ENCODE measurements at places on chromosomes 16 and 17.

- DNase-seq, result no peak
Observed at GRCh38 chr16:28924399-28924761, 658 bp downstream of the RABEP2 start.

DNA sequence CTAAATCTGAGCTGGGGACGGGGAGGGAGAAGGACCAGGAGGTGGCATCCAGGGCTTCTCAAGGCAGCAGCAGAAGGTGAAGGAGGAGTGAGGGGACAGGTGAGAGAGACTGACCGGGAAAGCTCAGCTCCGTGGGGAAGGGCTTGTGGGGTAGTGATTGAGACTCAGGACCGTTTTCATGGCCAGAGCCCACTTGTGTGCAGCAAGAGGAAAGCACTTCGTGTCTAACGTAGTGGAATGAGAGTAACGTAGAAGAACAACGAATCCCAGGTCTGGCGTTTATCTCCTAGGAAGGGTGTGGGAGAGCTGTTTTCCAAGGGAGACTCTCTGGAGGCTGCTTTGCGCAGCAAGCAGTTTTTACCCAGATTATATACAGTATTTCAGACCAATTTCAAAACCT, 1.3 kb upstream of the CDH3 start:
- no peak for DNase-seq

DNA sequence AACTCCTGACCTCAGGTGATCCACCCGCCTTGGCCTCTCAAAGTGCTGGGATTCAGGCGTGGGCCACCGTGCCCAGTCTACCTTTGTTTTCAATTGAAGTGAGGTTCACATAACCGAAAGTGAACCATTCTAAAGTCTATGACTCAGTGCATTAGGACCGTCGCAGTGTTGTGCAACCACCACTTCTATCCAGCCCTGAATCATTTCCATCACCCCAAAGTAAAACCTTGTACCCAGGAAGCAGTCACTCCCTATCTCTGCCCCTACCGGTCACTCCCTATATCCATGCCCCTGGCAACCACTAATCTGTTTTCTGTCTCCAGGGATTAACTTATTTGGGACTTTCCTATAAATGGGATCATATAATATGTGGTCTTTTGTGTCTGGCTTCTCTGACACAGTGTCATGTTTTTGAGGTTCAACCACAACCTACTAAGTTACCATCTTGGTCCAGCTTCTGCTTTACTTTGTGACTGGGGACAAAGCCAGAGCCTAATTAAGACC, 28.3 kb upstream of the CDC42EP4 start:
- peak; percentile 86 for DNase-seq

GRCh38 chr16:86798247-86799041, 220.1 kb downstream of the FOXL1 start:
- DNase-seq, result no peak

- no peak for DNase-seq
Observed at GRCh38 chr17:1447052-1447451, 9.0 kb downstream of the CRK start.

DNA sequence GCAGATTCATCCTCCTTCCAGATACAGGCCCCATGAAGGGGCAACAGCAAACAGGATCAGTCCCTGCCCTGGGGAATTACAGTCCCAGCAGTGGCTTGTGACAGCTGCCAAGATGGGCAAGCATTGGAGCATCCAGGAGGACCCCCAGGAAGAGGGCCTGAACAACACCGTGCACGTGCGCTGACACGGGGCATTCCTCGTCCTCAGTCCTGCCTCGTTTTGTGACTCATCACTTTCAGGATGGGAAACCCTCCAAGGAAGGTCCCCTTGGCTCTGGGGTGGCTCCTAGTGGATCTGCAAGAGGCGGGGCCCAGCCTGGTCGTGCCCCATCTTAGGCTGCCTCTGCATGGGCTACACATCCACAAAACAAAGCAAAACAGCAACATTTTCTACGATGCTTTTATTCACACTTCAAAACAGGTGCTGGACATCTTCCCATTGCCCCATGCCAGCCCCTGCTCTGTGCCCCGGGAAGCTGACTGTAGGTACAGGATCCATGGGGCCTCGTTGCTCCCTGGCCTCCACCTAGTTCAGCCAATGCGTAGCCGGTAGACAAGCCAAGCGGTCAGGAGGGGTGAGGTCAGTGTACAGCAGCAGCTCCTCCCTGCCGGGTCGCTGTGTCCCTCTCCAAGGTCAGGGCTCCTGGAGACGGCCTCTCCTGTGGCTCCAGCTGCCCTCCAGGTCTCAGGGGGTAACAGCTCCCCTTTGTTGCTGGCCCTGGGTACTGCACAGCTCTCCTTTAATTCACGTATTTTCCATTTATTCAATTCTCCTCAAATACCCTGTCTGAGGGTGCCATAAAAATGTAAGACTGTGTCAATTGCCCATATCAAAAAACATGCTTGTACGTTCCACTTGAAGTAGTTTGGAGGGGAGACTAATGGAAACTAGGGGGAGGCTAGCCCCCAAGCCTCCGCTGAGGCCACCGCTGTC, 32.2 kb downstream of the ACTG1 start:
- no peak for DNase-seq

DNA sequence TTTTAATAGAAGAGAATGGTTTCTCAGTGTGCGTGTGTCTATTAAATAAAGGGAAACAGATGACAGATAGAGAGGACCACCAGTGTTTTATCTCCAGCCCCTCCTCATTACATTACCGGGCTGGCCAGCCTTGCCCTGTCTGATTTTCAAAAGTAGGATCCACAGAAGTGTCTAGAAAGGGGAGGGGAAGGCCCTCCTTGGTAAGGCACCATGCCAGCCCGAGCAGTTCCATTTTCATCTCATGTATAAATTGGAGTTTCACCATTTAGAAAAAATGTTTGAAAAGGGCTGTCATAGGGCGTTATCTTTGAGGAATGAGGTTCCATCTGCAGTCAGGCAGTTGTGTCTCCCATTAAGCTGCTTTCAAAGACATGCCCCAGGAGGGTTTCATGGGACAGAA, 96.7 kb downstream of the SOCS1 start:
- no peak for DNase-seq

DNA sequence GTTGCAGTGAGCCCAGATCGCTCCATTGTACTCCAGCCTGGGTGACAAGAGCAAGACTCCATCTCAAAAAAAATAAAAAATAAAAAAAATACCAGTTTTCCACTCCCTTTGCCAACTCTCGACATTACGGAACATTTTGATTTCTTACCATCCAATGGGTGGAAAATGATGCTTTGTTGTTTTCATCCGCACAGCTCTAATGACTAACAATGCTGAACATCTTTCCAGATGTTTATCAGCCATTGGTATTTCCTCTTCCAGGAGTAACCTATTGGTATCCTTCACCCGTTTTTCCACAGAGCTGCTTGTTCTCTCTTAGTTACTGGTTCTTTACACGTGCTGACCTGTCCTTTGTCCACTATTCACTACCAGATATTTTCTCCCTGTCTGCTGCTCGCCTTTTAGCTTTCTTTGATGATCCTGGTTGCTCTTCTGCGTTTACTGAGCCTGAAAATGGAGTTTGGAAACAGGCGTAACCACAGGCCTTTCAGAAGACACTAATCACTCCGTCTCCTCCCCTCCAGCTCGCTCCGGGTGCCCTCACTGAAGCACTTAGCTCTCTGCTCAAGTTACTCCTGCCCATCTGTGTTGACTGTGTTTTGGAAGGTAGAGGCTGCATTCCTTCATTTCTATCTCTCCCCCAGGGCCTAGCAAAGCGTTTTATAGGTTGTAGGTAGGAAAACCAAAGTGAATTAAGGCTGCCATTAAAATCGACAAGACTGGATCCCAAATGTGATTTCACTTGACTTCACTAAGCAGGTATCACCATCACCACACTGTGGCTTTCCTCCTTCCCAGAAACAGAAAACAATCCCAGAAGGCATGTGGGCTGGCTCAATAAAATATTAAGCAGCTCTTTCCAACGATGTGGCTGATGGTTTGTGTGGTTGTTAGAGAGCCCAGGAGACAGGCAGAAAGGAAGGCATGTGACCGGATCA, 8.9 kb downstream of the SHPK start:
- no peak for DNase-seq

DNA sequence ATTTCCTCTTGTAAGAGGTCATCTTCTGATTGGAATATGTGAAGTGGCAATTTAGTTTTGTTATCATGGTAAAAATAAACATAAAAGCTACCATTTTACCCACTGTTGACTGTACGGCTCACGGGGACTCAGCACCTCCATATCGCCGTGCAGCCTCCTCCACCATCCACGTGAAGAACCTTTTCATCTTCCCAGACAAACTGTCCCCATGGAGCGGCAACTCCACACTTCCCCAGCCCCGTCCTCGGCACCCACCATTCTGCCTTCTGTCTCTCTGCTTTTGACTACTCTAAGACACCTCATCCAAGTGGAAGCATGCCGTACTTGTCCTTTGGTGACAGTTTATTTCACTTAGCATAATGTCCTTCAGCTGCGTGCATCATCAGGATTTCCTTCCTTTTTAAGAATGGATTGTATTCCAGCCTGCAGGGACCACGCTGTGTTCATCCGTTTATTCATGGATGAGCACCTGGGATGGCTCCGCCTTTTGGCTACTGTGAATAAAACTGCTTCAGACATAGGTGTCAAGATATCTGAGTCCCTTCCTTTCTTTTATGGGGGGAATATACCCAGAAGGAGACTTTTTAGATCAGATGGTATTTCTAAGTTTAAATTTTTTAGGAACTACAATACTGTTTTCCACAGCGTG, 14.3 kb downstream of the FBXO31 start:
- DNase-seq, result peak; percentile 34

DNA sequence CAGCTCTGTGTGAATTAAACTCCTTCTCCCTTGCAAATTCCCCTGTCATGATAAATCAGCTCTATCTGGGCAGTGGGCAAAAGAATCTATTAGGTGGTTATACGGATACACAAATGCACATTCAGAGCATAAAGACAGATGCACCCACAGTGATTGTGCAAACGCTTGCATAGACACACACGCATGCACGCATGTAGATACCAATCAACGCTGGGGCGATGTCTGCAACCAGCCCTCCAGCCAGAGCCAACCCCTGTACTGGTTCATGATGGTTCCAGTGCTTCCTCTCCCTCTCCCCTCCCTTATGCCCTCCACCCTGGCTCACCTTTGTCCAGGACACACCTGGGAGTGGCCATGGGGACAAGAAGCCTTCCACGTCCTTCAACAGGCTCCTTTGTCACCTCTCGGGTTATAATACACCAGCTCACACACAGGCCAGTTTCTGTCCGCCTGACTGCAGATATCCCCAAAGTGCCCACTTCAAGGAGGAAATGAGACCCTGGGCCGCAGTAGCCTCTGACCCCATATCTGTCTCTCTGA, 33.1 kb upstream of the SNN start:
- no peak for DNase-seq

- peak; percentile 16 for DNase-seq
Observed at GRCh38 chr17:77649717-77650211, 308.7 kb upstream of the TNRC6C start.

- no peak for DNase-seq
Observed at GRCh38 chr16:62157544-62157943, 121.3 kb upstream of the CDH8 start.

- no peak for DNase-seq
Observed at GRCh38 chr17:29549177-29549923, 17.5 kb downstream of the ABHD15 start.

DNA sequence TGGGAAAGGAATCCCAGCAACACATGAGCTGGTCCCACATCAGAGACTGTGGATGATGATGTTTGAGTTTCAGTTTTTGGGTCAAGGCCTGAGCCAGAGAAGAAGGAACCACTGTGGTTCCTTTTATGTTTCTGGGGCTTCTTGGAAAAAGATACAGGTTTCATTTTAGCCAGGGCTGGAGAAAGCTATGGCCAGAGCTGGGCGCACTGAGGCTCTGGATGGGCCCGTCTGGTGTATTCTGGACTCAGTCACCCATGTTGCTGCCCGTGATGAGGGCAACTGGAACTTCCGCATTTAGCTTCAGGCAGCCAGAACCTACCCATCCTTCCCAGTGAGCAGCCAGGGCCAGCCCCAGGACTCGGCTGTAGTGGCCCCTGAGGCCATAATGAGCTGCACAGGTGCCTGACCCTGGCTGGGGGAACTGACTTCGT, 15.0 kb upstream of the PITPNA start:
- DNase-seq, result peak; percentile 83

DNA sequence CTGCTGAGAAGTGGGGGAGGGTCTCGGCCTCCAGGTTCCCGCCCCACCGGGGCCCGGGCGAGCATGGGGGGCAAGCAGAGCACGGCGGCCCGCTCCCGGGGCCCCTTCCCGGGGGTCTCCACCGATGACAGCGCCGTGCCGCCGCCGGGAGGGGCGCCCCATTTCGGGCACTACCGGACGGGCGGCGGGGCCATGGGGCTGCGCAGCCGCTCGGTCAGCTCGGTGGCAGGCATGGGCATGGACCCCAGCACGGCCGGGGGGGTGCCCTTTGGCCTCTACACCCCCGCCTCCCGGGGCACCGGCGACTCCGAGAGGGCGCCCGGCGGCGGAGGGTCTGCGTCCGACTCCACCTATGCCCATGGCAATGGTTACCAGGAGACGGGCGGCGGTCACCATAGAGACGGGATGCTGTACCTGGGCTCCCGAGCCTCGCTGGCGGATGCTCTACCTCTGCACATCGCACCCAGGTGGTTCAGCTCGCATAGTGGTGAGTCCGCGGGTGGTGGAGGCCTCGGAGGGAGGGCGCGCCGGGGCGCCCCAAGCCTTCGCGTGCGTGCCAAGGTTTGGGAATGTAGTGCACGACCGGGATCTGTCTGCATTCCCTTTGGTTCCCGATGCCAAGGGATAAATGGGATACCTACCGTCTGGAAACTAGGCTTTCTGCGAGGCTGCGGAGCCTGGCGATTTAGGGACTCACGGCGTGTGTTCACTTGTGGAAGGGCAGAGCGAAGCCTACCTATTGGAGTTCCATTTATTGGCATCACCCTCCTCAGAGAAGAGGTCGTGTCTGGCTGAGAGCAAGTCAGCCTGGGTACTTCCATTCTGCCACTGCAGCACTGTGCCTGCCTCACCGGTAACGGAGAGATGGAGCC, 1.0 kb downstream of the ZNRF1 start:
- peak; percentile 86 for DNase-seq

DNA sequence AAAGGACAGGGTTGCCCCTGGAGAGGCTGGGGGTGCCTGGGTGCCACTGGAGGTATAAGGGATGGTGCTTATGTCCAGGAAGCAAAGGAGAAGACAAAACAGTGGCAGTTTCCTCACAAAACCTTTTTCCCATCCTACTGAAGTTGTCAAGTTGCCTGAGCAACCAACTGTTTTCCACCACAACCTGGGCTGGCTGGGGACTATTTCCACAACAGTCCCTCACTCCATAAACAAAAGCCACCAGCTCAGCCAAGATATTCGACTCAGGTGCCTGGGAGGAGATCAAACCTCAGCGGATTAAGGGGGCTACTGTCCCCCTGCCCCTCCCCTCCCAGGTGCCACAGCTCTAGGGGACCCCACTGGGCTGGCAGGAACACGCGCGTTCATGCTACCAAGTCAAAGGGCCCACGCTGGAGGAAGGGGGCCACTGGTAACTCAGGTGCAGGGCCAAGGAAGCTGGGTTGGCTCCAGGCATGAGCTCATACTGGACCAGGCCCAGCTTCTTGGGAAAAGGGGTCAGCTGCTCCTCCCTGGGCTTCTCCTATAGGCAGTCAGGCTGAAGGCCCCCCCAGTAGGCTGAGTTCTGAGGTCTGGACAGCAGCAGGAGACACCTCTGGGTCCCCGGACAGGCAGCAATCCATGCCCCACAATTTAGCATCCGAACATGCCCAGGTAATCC, 45.7 kb upstream of the MRPS23 start:
- no peak for DNase-seq

- DNase-seq, result no peak
Observed at GRCh38 chr17:40793832-40794231, 5.9 kb downstream of the KRT28 start.

GRCh38 chr17:63452046-63452961, 6.2 kb upstream of the CYB561 start:
- DNase-seq, result no peak

Measured in posterior vena cava (tissue), 2 donors.